ENCODE measurements at places on chromosomes 3 and 15.

GRCh38 chr15:90037511-90037860 is 36.4 kb downstream of the ZNF710 start:
- DNase-seq, result no peak

DNA sequence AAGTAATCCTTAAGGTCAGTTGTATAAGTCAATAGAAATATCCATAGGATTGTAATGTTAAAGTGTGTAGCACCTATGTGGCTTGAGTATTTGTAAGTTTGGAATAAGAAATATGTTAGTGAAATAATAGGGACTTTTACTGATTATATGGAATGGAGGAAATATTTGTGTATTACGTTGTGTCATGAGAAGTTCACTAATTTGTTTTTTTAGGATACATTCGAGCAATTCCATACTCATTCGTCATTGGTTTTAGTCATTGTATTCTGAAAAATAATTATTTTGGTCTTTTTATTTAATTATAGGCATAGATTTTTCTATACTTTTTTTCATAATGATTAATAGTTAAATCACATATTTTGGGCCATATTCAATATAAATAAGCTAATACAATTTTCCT is 21.0 kb downstream of the MBNL1 start:
- no peak for DNase-seq

DNA sequence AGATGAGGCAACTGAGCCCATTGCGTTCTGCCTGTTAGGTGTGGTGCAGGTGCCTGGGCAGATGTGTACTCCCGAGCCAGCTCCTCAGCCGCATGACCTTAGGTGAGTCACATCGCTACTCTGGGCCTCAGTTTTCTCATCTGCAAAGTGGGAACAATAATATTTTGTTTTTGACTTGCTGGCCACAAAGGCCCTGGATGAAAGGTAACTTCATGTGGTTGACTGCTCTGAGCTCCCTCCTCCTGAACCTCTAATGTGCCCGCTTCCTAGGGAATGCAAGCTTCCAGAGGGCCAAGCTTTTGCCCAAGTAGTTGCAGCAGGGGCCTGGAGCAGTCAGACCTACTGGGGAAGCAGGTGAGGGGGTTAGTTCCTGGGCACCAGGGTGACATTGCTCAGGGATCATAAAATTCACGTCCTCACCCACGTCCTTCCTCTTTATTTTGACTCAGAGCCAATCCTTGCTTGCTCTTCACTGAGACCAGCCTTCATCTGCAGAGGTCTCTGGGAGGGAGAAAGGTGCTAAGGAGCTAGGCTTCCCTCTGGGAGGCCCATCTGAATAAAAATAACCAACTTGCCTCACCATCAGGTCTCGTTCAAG is 149.0 kb upstream of the TLE3 start:
- no peak for DNase-seq

- no peak for DNase-seq
Measured at GRCh38 chr3:122081543-122082247, 26.5 kb downstream of the CD86 start.

GRCh38 chr3:152381881-152382295 is 113.2 kb downstream of the MBNL1 start:
- no peak for DNase-seq

DNA sequence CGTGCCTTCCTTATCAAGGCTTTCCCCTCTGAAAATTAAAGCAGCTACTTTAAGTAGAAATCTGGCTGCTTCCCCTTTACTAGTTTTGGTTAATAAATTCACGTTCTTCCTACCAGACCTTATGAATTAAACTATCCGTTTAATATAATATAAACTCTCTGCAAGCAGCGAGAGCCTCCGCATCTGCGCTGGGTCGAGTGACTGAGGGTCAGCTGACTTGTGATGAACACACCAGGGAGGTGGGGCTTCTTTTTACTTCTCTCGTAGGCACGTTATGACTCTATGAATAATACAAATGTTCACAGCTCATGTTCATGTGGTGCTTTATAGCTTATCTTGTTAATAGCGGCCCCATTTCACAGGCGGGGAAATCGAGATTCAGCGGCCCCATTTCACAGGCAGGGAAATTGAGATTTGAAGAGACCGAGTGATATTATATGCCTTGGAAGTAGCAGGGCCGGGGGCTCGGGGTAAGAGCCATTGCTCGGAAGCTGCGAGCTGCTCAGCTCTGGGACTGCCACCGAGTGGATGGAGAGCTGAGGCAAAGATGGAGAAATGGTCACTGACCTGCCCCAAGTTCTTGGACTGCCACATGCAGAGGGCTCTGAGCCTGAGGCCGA is 8.3 kb downstream of the MUC4 start:
- DNase-seq, result no peak

DNA sequence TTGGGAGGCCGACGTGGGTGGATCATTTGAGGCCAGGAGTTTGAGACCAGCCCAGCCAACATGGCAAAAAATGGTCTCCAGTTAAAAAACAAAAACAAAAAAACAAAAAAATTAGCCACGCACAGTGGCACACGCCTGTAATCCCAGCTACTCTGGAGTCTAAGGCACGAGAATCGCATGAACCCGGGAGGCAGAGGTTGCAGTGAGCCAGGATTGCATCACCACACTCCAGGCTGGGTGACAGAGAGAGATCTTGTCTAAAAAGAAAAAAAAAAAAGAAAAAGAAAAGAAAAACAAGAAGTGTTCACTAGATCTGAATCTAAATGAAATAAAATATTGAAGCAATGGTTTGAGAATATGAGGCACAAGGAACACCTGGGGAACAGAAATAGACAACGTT is 36.7 kb downstream of the SLC9A9 start:
- DNase-seq, result peak; percentile 27

DNA sequence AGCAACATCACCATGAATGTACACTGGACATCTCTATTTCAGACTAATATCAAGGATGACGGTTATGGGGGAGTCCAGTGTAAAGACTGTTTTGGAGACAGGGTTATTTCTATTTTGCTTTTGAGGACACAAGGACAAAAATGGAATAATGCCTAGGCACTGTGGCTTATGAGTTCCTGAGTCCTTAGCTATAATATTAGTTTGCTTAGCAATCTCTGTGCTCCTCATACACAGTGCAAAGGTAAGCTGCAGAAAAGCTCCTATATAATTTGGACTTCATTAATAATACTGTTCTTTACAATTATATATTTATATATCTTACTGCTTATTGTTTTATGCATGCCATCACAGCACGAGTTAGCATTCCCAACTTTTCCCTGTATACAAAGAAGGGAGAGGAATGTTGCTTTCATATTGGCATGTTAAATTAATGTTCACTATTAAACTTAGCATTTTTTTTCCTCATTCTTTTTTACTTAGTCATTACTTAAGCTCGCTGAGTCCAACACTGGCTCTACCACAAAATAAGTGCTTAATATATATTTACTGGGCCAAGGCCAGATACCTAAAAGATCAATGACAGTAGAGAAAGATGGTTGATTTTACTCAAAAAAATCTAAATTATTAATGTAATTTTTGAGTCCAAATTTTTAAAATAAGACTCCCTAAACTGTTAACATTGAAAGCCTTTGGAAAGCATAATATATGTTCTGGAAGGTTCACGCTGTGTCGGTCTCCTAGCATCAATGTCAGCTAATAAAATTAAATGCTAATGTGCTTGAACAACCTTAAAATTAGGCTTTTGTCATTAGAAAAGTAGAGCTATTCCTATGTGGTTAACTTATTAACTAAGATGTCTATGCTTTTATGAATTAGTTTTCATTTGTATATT is 13.8 kb downstream of the THBS1 start:
- DNase-seq, result no peak

DNA sequence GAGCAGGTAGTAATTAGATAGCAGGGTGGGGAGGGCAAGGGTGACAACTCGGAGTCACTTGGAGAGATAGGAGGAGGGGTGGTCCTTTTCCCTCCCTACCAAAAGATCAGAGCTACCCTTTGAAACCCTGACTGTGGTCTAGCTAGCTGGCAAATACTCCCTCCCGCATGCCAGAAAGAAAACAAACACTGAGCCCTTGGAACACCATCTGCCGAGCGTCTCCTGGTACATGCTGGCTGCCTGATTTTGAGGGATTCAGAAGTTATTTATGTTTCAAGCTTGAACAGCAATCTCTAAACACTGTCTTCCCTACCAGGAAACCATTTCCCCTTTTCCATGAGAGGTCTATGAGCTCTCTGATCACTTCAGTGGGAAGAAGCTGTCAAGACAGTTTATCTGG is 291.6 kb upstream of the CFAP20DC start:
- DNase-seq, result no peak

Measured in gastrocnemius medialis (tissue), 4 donors.